ENCODE measurements at places on chromosomes 16 and 17. TPM values are rescaled to one million over a fixed set of nuclear protein-coding genes. Genes with fewer than 3 reads are reported as not detected.
A peak's percentile ranks its signal among the peaks of the same experiment; 100 is the strongest.

GRCh38 chr16:80433623-80434022 is 107.2 kb upstream of the DYNLRB2 start:
- no peaks in the 10 kb centered on the region for H3K4me1 ChIP-seq
- H3K27ac ChIP-seq: no peak overlapping the region
- DNase-seq: no peak
- H3K4me3 ChIP-seq: no peak overlapping the region

- no peaks in the 10 kb centered on the region for H3K36me3 ChIP-seq
- no peak overlapping the region for H3K4me3 ChIP-seq
- H3K27ac ChIP-seq: no peak overlapping the region
- no peaks in the 10 kb centered on the region for H3K27me3 ChIP-seq
- no peak for DNase-seq
Observed at GRCh38 chr17:10155371-10156076, 42.9 kb downstream of the GAS7 start.

- peak overlapping the region; percentile 97 for H3K4me3 ChIP-seq
- H3K36me3 ChIP-seq: peaks cover 23% of the 10 kb centered on the region
- peak overlapping the region; percentile 86 for H3K27ac ChIP-seq
- DNase-seq: peak; percentile 54
- H3K27me3 ChIP-seq: no peaks in the 10 kb centered on the region
- peaks cover 11% of the 10 kb centered on the region for H3K4me1 ChIP-seq
Observed at GRCh38 chr16:30065943-30066760, 592 bp downstream of the ALDOA start.

Gene BCKDK
- total RNA-seq: 58.9 TPM

Measured in GM23338 (cell line).